ENCODE measurements at places on chromosomes 4 and X. TPM values are rescaled to one million over a fixed set of nuclear protein-coding genes. Genes with fewer than 3 reads are reported as not detected.

PROM1 gene
- total RNA-seq = 12.2 TPM

NAP1L5 gene
- 4.4 TPM for total RNA-seq

MAGEB4 gene
- not detected for total RNA-seq

MTTP gene
- total RNA-seq = 0.26 TPM

ARAP2 gene
- total RNA-seq = 20.1 TPM

CXCL5 gene
- 3.4 TPM for total RNA-seq

IL2 gene
- not detected for total RNA-seq

TEX13C gene
- not detected for total RNA-seq

YY2 gene
- 1.6 TPM for total RNA-seq

SYN1 gene
- 2.9 TPM for total RNA-seq

FRMD7 gene
- not detected for total RNA-seq

IL2RG gene
- not detected for total RNA-seq

SLC6A14 gene
- not detected for total RNA-seq

HPGDS gene
- 0.33 TPM for total RNA-seq

BEX1 gene
- total RNA-seq = 60.3 TPM

KLKB1 gene
- 0.46 TPM for total RNA-seq

PLP1 gene
- 9.6 TPM for total RNA-seq

TNIP3 gene
- total RNA-seq = 4.0 TPM

Data from endothelial cell (in vitro differentiated cells).